Osteocyte (in vitro differentiated cells): ENCODE measurements at places on chromosomes 5 and 9. TPM values are rescaled to one million over a fixed set of nuclear protein-coding genes. Genes with fewer than 3 reads are reported as not detected.

DNA sequence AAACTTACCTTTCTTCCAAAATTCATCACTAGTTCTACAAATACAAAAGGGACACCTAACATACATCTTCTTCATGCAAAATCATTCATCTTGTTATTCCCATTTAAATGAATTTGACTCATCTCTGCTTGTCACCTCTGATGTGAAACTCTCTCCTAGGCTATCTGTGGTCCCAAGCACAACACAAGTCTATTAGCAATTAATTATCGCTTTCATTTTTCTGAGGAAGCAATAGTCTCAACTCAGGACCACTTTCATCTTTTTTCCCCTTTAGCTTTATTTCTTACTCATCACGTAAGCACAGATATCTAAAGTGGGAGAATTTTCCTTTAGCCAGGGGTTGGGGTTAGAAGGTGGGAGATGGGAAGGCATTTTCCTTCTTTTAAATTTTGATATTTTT, 131.9 kb downstream of the ST8SIA4 start:
- H3K27ac ChIP-seq: no peak overlapping the region
- H3K36me3 ChIP-seq: no peaks in the 10 kb centered on the region
- no peak for DNase-seq
- peaks cover 2% of the 10 kb centered on the region for H3K4me1 ChIP-seq

- peaks cover 11% of the 10 kb centered on the region for H3K4me1 ChIP-seq
- H3K27me3 ChIP-seq: no peaks in the 10 kb centered on the region
These were observed 81.1 kb upstream of the GRAMD2B start for GRCh38 chr5:126341906-126342630.

The IL9 gene
- not detected in 2 replicates for total RNA-seq

- H3K27me3 ChIP-seq: no peaks in the 10 kb centered on the region
- H3K27ac ChIP-seq: no peak overlapping the region
- H3K36me3 ChIP-seq: no peaks in the 10 kb centered on the region
- no peak for DNase-seq
These were observed 37.1 kb downstream of the WNK2 start for GRCh38 chr9:93221044-93221443.

The PRSS3 gene
- total RNA-seq: not detected in 2 replicates
